Left ventricle myocardium inferior (tissue), 1 donor: ENCODE measurements at places on chromosomes 7 and 10.

GRCh38 chr7:95933618-95934017 lies 161.3 kb downstream of the DYNC1I1 start:
- no peak for DNase-seq

GRCh38 chr7:159066816-159067575 lies 77.7 kb downstream of the VIPR2 start:
- DNase-seq, result no peak

DNA sequence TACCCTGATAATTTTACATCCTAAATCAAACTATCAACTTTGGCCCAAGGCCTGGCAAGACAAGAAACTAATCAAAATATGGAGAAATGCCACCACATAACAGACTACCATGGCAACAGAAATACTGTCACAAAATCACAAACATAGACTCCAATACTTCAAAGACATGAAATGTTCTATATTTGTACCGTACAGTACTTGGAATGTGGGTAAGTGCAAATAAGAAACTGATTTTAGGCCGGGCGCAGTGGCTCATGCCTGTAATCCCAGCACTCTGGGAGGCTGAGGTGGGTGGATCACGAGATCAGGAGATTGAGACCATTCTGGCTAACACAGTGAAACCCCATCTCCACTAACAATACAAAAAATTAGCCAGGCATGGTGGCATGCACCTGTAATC lies 9.2 kb downstream of the TNPO3 start:
- no peak for DNase-seq

DNA sequence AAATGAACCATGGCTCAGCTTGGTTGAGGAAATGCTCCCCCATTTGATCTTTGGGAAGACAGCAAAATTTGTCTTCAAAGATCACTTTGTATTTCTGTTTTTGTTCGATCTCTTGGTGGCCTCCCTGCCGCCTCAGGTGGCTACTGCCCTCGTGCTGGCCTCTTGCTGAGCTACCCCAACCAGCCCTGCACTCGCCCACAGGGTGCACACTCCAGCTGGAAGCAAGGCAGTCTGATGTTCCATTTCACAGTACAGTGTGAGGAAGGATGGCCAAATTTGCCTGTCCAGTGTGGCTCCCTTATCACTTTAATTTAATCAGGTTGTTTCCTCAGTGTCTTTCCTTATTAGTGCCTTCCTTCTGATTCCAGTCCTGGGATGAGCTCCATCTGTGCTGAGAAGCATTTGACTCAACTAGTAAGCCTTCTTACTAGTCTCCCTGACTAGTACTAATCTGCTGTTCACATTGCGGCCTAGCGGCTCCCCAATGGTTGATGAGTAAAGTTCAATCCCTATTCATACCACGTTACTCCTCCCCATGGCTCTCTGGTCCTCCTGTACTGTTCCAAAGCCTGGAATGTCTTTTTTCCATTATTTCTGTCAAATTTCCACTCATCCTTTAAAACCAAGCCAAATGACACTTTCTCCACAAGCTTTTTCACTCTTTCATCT lies 8.2 kb downstream of the MYOF start:
- DNase-seq, result no peak

DNA sequence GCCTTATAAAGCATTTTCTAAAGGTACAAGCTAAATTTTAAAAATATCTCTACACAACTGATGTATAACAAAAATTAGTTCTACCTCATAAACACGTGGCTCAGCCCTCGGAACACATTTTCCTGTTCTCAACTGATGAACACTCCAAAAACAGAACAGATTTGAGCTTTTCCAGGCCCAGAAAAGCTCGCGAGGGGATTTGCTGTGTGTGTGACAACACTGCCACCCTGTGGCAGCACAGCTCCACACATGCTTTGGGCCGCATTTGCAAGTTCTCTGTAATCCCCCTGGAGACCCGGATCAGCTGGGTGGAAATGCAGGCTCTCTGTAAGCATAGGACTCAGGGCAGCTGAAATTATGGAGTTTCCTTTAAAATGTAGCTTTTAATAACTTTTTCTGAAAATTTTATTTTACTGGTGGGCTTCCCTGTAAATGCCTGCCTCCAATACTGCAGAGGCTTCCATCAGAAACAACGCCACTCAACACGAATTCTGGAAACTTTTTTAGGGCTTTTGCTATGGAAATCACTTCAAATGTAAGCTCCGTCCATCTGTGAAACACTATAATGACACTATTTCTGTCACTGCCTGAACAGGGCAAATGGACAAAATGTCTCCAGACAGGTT lies 155.5 kb downstream of the COBL start:
- DNase-seq, result peak; percentile 68

- no peak for DNase-seq
These were observed 14.1 kb downstream of the LAT2 start for GRCh38 chr7:74223711-74224510.

DNA sequence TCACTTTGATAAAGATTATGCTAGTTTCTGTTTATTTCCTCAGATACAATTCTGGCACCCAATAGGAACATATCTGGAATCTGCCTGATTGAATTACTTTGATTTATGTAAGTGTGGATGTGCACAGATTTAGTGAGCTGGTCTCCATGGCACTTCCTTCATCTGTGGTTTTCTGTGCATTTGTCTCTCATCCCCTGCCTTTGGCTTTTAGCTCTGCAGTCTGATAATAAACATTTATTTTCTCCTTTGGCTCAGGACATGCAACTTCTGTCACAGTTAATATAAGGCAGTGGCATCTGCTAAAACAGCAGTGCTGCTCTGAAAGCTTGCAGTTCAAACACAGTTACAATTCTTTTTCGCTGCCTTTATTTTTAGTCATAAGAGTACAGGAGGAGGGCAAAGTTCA lies 273.7 kb upstream of the CHRM2 start:
- no peak for DNase-seq

- DNase-seq, result peak; percentile 25
These were observed 49.1 kb upstream of the CDC14C start for GRCh38 chr7:48875045-48875916.

DNA sequence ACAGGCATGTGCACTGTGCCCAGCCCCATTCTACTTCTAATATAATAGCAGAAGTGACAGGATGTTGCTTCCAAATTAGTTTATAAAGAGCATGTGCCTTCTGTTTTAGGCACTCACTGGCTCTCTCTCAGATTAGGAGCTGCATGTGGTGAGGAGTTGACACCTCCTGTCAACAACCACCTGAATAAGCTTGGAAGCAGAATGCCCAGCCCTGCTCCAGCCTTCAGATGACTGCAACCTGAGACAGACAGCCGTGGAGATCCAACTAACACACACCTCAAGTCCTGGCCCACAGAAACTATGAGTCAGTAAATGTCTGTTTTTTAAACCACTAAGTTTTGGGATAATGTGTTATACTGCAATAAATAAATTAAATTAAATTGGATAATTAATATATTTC lies 54.5 kb downstream of the PARD3 start:
- peak; percentile 42 for DNase-seq

GRCh38 chr7:19336836-19337383 lies 191.7 kb upstream of the FERD3L start:
- DNase-seq, result no peak

GRCh38 chr10:86685416-86685815 lies 17.1 kb downstream of the LDB3 start:
- no peak for DNase-seq

GRCh38 chr10:76352300-76352699 lies 920.9 kb downstream of the LRMDA start:
- no peak for DNase-seq

- no peak for DNase-seq
These were observed 521.3 kb upstream of the LRRN3 start for GRCh38 chr7:110569486-110570205.

DNA sequence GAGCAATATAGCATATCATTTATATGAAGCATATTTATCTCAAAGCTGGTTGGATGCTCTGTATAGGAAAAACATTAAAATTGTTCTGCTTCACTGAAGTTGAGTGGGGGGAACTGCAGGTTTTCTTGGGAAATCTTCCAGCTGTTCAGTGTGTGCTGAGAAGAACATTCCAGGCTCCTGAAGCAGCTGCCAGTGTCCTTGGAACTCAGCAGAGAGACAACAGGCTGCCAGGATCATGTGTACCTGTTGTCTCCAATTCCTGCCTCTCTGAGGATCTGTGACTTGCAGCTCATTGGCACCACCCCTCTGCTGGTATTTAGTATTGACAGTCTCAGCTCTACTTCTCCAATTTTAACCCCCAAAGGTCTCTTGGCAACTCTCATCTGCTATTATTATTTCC lies 42.3 kb upstream of the PRKG1 start:
- no peak for DNase-seq

- DNase-seq, result peak; percentile 16
These were observed 84.7 kb downstream of the SNX10 start for GRCh38 chr7:26376175-26376917.

DNA sequence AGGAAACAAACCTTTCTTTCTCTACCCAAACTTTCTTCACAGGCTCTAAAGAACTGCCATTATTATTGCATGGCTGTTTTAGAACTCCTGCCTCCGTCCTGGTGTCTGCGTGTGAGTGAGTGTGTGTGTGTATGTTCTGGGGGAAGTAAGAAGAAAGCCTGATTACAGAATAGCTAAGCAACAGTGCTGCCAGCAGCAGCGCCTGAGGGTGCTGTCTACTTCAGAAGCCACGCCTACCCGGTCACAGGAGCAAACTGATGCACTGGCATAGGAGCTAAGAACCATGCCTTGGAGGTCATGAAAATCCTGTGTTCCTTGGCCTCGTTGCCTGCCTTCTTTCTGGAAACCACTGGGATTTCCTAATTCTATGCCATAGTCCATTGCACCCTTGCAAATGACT lies 25.2 kb downstream of the LIPK start:
- no peak for DNase-seq

DNA sequence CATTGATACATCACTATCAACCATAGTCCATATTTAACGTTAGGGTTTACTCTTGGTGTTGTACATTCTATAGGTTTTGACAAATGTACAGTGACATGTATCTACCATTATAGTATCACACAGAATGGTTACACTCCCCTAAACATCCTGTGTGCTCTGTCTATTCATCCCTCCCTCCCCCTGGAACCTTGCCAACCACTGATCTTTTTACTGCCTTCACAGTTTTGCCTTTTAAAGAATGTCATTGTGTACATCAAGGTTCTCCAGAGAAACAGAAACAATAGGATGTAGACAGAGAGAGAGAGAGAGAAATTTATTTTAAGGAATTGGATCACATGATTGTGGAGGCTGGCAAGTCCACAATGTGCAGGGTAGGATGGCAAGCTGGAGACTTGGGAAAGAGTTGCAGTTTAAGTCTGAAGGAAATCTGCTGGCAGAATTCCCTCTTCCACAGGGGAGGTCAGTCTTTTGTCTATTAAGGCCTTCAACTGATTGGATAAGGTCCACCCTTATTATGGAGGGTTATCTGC lies 45.1 kb upstream of the CCNJ start:
- DNase-seq, result no peak

- DNase-seq, result no peak
These were observed 125.4 kb upstream of the BET1 start for GRCh38 chr7:94129443-94130140.

DNA sequence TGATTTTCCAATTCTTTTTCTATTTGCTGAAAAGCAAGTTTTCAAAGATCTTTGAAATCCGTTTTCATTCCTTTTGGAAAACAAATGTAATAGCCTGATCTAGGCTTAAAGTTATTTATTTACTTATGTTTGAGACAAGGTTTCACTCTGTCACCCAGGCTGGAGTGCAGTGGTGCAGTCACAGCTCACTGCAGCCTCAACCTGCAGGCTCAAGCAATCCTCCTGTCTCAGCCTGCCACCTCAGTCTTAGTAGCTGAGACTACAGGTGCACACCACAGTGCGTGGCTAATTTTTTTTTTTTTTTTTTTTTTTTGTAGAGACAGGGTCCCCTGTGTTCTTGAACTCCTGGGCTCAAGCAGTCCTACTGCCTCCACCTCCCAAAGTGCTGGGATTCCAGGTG lies 4.6 kb downstream of the ST7 start:
- DNase-seq, result no peak

GRCh38 chr7:156589808-156590207 lies 50.8 kb upstream of the RNF32 start:
- DNase-seq, result no peak

- peak; percentile 32 for DNase-seq
These were observed 8.0 kb upstream of the GRK5 start for GRCh38 chr10:119199231-119199992.

DNA sequence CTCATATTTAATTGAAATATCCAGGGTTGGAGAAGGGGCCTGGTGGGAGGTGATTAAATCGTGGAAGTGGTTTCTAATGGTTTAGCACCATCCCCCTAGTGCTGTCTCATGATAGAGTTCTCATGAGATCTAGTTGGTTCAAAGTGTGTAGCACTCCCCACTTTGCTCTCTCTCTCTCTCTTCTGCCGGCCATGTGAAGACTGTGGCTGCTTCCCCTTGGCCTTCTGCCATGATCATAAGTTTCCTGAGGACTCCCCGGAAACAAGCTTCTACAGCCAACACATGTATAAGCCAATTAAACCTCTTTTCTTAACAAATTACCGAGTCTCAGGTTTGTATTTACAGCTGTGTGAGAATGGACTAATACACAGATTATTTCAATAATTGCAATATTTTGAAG lies 305.8 kb upstream of the KCND2 start:
- DNase-seq, result no peak

- no peak for DNase-seq
These were observed 103.9 kb downstream of the WDFY4 start for GRCh38 chr10:48788554-48788953.

DNA sequence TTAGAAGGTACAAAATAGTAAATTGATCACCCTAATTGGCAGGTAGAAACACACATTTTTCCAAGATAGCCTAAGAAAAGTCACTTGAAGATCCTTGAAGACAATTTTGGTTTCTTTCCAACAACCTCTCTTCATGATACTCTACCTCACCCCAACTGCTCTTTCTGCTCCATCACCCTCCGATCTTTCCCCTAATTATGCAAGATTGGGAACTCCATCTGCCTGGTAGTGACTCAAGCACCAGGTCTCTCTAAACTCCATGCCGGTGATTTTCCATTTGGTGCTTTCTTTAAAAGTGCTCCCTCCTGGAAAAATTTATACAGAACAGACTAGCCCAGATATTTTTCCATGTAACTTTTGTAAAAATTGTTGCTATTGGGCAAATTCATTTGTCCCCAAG lies 1.1 kb upstream of the AKR1B1 start:
- no peak for DNase-seq

- no peak for DNase-seq
These were observed 63.4 kb downstream of the HPSE2 start for GRCh38 chr10:99172128-99172738.

- no peak for DNase-seq
These were observed 89.2 kb upstream of the INHBA start for GRCh38 chr7:41792120-41792519.

DNA sequence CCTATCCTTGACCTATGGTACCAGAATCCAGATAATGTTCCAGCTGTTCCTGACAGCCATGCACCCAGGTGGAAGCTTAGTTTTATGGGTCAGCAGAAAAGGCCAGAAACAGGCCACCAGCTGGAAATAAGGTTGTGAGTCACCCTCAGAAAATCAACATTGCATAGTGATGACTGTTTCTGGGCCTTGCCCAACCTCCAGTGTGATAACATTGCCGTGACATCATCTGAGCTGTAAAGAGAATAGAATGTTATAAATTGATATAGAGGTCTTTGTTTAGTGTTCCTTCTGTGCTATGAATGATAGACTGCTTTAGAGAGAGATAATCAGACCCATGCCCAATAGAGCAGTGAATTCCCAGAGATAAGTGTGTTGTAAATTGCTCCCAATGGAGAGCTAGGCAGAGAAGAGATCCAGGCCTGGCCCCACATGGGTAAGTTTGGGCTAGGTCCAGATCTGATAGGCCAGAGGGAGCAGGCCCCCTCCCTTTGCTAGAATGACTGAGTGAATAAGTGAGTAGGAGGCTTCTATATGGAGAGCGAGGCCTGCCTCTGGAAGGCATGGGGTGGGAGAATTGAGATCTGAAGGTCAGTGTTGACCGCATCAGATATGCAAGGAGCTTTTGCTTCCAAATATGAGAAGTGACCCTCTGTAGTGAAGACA lies 14.2 kb upstream of the HPS1 start:
- no peak for DNase-seq
